Renal cortical epithelial cell (primary cell): ENCODE measurements at places on chromosomes 3 and 15.

DNA sequence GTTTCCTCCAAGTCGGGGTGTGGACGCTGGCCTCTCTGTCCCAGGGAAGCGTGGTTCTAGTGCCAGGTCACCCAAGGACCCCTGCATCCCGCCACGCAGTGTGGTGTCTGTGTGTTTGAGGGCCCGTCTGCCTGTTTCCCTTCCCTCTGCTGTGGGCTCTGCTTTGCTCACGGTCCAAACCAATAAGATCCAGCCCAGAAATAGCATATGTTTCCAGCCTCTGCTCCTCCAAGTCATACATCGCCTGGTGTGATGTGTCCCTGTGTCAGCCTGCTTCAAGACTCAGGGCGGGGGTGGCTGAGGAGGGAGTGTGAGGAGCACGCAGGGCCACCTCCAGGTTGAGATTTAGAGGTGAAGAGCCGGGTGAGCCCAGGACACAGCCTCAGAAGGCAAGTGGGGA is 21.9 kb upstream of the RPL29 start:
- DNase-seq = no peak

- no peak for DNase-seq
Observed at GRCh38 chr3:141629976-141630375, 108.1 kb upstream of the RNF7 start.

- DNase-seq = peak; percentile 94
Observed at GRCh38 chr3:119498186-119499011, at the start of gene TIMMDC1. Gene TIMMDC1, plus strand, starts transcription at chr3:119498547. Its CDS starts 187 bp downstream, at chr3:119498734.

DNA sequence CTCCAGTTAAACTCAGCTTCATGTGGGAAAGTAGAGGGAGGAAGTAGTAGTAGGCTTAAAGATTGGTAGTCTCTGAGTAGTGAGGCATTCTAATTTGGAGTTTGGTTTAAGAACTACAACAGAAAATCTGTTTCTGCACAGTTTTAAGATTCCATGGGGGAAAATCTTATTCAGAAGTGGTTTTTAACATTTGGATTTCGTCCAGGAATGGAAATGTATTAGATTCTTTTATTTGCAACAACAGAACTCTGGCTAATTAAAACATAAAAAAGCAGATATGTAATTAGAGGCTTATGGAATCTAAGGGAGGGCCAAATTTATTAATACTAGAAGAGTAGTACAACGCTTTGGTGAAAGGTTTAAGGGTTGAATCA is 36.0 kb downstream of the NECTIN3 start:
- no peak for DNase-seq

GRCh38 chr3:126373146-126373613 is 16.0 kb upstream of the KLF15 start:
- no peak for DNase-seq

GRCh38 chr3:47418167-47419082 is 37.6 kb downstream of the PTPN23 start:
- DNase-seq = no peak

DNA sequence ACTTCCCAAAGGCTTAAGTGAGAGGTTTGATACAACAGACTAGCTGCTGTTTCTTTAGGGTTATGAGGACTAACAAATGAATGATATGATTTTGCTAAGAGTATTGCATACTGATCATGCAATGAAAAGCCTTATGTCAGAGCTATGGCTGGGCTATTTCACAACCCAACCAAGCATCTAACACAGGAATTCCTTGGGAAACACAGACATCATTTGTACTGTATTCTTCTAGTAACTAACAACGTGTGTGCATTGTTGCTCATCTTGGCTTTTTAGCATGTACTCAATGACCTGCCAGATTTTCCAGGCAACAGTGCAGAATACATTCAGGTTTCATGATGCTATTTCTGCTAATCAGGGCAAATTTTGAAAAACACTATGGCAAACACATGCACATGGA is 19.3 kb downstream of the PDZRN3 start:
- no peak for DNase-seq

DNA sequence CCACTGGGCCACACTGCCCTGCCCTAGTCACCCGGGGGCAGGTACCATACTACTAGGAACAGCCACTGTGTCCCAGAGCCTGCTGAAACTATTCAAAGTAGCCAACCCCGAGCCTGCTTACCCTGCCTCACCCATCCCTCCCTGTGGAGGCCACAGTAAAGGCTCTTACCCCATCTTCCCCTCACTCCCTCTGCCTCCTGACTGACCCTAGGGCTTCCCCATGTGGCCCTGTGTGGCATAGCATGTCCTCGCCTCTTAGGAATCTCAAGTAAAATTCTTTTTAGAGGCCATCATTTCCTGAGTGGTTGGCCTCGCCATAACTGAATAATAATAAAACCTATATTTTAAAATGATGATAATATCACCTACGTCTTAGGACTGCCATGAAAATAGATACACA is 112.2 kb upstream of the SLC6A11 start:
- DNase-seq = peak; percentile 2

DNA sequence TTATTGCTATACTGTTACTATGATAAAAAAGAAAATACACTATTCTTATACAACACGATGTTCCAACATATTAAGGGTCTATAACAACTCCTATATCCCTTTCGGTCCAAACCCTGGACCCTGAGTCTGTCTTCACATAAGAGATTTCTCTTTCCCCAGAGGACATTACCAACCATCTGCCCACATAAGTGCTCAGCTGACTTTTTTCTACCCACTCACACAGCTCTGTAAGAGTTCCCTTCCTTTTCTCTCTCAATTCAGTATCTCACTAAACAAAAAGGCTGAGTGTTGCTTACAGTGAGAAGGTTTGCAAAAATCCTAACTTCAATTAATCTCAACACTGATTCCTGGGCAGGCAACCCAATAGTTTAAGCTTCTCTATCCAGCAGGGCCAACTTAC is 30.5 kb downstream of the ITGB5 start:
- DNase-seq = no peak

GRCh38 chr3:176948151-176948550 is 249.1 kb downstream of the TBL1XR1 start:
- peak; percentile 43 for DNase-seq

GRCh38 chr3:24012589-24013269 is 67.6 kb downstream of the NR1D2 start:
- DNase-seq = no peak

DNA sequence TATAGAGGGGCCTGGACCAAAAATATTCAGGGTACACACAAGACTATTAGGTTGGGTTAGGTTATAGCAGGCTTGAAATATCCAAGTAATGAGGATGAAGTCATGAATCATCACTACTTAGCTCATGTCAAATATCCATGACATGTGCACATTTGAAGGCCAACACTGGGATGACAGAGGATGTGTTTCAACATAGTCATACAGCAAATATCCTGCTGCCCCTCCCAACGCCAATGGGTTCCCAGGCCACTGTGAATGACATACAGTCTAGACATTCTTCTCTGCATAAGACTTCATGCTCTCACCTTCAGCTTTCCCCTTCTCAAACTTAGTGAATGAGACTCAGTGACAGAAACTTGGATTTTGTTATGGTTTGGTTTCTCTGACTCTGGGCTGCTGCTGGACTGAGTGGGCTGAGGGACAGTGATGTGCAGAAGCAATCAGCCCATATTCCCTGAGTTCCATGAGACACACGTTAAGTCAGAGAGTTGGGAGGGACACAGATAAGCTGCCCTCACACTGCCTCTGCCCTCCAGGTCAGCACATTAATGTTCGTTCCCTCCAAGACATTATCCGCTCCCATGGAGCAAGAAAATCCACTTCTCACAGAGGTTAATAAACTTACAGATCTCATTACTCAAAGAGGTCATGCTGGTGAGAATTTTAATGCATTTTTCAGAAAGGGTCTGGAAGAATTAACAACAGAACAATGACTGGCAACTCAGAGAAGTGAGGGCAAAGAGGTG is 15.4 kb downstream of the HOMER2 start:
- peak; percentile 65 for DNase-seq

DNA sequence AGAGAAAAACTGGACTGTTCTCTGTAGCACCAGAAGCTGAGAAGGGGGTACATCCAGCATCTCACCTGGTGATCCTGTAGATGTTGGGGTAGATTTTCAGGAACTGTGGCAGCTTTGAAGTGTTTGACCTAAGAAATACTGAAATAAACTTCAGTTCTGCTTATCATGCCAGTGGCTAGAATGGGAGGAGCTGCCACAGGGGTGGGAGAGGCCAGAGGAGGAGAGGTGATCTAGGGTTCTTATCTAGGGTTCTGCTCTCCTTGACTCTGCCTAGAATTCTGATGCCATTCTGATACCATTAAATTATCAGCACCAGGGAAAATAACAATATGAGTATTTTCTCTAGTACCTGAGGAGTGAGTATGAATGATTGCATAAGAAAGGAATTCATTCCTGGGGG is 10.2 kb upstream of the CPOX start:
- DNase-seq = no peak

- DNase-seq = no peak
Observed at GRCh38 chr15:93286446-93286845, 197.4 kb upstream of the RGMA start.

DNA sequence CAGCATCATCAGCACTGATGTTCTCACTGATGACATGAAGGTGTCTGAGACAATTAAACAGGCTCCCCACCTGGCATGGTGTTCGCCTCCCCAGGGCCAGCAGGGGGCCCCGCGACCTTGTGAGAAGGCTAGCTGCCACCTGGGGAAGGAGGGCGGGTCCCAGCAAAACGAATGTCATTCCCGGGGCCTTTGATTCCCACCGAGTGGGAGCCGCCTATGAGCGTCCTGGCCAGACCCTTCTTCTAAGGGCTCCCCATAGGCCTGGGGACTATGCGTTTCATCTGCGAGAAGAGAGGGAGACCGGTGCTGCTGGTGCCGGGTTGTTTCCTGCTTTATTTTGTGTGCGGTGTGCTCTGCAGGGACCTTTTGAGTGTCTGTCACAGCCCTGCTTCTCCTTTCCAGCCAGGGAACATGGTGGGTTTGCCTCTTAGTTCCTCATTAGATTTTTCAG is 20.5 kb upstream of the MINDY4B start:
- peak; percentile 18 for DNase-seq

- no peak for DNase-seq
Observed at GRCh38 chr3:120177707-120178306, 83.6 kb upstream of the GSK3B start.

DNA sequence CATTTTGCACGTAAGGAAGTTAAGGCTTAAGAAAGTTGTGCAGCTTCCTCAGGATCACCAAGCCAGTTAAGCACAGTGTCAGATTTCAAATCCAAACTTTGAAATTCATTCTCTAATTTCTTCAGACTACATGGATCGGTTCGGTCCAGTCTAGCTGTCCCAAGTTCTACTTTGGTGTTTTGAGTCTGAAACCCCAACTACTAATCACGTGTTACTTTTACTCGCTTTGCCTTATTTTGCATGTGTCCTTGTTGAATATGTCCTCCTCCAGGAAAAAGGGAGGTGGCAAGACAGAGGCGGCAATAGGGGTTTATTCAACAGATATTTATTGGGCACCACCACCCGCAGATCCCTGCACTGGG is 522 bp upstream of the GXYLT2 start:
- no peak for DNase-seq

- no peak for DNase-seq
Observed at GRCh38 chr3:12279591-12280326, 9.1 kb upstream of the PPARG start.

- DNase-seq = no peak
Observed at GRCh38 chr3:54901906-54902685, 25.8 kb downstream of the LRTM1 start.

DNA sequence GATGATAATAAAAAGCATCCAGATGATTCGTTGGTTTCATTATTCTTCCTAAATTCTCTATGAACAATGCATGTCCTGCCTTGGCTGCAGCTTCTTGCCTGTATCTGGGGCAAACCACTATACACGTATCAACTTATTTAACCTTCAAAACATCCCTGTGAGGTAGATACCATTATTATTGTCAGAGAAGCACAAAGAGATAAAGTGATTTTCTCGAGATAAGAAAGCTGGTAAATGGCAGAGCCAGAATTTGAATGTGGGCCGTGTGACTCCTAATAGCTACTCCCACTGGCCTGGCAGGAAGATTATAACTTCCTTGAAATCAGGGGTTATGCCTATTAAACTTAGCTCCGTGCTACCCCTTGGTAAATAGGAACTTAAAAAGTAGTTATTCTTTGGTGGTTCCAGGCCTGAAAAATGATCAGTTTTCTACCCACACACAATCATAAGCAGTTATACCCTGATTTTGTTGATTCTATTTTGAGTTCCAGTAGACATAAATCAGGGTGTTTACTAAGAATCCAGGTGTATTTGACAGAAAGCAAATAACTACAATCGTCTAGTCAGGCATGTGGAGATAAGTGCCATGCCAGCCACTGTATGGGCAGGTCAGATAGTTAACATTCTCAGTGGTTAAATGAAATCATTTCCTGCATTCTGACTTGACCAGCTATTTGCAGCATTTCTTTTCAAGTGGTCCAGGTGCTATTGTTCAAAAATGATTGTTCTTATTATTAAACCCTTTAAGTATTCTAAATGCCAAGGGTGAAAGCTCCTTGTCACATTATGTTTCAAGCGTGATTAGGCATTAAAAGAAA is 99.2 kb upstream of the LRRN1 start:
- peak; percentile 81 for DNase-seq

GRCh38 chr3:47890126-47890827 is 87.3 kb downstream of the DHX30 start:
- DNase-seq = no peak

- DNase-seq = no peak
Observed at GRCh38 chr15:81286621-81287121, 37.3 kb downstream of the STARD5 start.

GRCh38 chr3:177977381-177978158 is 558.7 kb upstream of the KCNMB2 start:
- DNase-seq = peak; percentile 97

DNA sequence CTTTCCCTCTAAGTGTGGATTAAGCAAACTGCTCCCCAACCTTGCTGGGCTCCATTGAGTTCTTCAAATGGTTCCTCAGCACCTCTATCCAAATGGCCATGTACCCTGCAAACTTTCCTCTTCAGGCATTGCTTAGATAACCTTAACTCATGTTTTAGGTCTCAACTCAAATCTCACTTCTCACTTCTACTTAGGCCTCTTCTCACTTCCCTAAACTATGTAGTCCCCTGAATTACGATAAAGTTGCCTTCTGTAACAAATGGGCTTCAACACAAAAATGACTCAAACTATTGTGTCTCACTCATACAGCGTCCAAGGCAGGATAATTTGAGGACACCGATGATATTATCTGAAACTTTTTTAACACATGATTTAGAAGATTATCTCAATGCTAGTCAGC is 62.4 kb upstream of the STAC start:
- no peak for DNase-seq

DNA sequence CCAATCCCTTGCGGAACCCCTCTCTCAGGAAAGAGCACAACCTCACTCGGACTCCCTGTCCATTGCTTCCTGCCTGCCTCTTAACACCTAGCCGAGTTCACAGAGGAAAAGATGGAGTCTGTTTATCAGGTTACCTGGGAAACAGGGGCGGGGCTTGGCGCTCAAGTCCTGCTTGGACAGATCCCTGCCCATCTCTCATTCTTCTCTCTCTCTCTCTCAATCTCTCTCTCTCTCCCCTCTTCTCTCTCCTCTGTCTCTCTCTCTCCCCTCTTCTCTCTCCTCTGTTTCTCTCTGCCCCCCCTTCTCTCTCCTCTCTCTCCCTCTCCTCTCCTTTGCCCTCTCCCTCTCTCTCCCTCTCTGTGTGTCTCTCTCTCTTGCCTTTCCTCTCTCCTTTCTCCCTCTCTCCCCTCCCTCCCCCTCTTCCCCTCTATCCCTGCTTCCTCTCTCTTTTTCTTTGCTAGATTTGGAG is at the start of gene EFHB:
Gene EFHB, minus strand, starts transcription at position 120 of the 469 bp plus-strand sequence. CDS start 199 bp downstream, outside the sequence.
- peak; percentile 64 for DNase-seq

GRCh38 chr15:55786341-55786740 is 43.4 kb upstream of the PRTG start:
- DNase-seq = no peak
